ENCODE measurements at places on chromosomes 2 and 18.

- DNase-seq, result no peak
Observed at GRCh38 chr2:43321446-43321845, 95.0 kb upstream of the ZFP36L2 start.

GRCh38 chr2:227509824-227510619 is 38.1 kb downstream of the AGFG1 start:
- DNase-seq, result no peak

DNA sequence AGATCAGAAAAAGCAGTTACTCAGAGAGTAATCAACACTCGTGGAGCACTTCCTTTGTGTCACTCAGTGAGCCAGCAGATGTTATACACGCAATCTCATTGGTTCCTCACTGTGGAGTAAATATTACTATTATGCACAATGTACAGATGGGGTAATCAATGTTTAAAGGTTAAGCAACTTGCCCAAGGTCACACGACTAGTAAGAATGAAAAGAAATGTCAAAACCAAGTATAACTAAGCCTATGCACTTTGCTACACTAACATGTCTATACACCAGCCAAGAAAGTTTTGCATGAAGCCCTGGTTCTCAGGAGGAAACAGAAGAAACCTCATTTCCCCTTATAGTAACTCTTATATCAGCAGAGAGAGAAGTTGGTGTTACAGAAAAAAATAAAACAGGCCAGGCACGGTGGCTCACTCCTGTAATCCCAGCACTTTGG is 5.4 kb downstream of the METTL21A start:
- DNase-seq, result no peak

GRCh38 chr2:236796236-236796635 is 226.6 kb downstream of the ACKR3 start:
- no peak for DNase-seq

DNA sequence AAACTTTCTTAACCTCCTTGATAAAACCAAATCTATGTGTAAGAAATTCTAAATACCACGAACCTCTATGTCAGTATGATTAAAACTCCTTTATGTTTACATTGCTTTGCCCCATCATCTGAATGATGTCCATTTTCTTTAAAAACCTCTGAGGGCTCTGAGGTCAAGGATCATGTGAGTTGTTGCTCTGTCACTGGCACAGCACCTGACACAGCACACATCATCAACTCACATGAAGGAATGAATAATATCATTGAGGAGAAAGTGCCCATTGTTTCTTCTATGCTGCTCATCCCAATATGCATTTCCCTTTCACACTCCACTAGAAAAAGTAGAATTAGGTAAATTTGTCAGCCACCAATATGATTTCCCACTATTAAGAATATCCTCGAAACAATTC is 1178.7 kb upstream of the NRXN1 start:
- DNase-seq, result no peak

GRCh38 chr18:37634516-37634915 is 68.9 kb upstream of the CELF4 start:
- no peak for DNase-seq
